ENCODE measurements at places on chromosomes 2 and 18. TPM values are rescaled to one million over a fixed set of nuclear protein-coding genes. Genes with fewer than 3 reads are reported as not detected.

DNA sequence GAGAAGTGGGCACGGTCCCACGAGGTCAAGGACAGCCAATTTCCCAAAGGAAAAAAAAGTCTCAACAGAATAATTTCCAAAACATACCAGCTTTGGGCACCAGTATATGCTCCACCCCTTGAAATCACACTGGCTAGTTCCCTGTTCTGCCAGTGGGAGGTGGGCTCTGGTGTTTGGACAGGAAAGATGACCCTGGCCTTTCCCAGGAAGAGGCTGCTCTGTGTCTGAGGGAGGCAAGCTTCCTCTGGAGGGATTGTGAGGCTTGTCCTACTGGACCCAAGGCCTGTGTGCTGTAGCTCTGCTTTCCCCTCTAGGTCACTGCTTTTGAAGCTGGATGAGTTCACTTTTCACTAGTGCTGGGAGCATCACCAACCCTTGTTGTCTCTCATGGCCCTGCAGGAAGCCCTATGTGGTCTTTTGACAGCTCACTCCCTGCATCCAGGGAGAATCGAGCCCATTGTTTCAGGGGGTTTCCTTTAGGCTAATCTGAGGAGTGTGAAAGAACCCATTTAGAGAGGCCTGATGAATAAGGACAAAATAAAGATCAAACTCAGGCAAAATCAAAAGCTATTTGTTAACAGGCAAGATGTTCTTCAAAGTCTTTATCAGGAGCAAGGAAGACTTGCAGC, 36.3 kb downstream of the CXCR4 start:
- DNase-seq, result no peak

NEU2 gene
- total RNA-seq, result not detected

DNA sequence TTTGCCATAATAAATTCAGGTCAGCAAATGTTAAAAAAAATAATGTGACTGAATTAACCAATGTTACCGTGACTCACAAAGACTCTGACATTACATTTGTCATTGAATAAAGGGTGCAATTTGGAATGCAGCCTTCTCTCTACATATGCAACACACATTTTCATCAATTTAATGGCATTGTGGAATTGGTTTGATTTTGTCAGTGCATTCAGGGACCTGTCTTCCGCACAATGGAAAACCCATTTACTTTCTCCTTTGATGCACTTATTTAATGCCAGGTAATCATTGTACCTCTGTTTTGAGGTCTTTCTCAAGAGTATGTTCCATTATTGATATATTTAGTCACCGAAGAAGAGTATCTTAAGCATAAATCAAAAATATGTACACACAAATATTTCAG, 1099.3 kb downstream of the SOCS6 start:
- DNase-seq, result no peak

GRCh38 chr2:52128081-52128480, 1096.1 kb upstream of the NRXN1 start:
- DNase-seq, result no peak

GNLY gene
- not detected for total RNA-seq

GRCh38 chr2:189421644-189422043, 19.6 kb upstream of the WDR75 start:
- no peak for DNase-seq
